Lung (tissue), 17 donors: ENCODE measurements at places on chromosomes 7 and 10. TPM values are rescaled to one million over a fixed set of nuclear protein-coding genes. Genes with fewer than 3 reads are reported as not detected.
A peak's percentile ranks its signal among the peaks of the same experiment; 100 is the strongest.

DNA sequence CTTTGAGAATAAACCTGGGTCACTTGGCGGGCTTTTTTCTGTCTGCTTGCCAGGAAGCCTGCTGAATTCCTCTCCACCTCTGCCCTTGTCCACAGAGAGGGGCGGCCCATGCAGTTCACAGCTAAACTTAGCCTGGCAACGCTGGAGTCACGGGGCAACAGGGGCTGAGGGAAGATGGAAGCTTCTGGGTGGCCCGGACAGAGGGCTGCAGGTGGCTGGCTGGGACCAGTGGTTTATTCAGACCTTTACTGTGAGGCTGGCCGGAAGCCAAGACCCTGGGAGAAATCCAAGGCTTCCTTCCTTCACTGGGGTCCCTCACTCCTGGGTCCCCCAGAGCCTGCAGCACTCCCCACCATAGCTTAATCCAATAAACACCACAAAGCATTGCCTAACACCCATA is 17.0 kb downstream of the ITPRIP start:
- no peak for DNase-seq

DNA sequence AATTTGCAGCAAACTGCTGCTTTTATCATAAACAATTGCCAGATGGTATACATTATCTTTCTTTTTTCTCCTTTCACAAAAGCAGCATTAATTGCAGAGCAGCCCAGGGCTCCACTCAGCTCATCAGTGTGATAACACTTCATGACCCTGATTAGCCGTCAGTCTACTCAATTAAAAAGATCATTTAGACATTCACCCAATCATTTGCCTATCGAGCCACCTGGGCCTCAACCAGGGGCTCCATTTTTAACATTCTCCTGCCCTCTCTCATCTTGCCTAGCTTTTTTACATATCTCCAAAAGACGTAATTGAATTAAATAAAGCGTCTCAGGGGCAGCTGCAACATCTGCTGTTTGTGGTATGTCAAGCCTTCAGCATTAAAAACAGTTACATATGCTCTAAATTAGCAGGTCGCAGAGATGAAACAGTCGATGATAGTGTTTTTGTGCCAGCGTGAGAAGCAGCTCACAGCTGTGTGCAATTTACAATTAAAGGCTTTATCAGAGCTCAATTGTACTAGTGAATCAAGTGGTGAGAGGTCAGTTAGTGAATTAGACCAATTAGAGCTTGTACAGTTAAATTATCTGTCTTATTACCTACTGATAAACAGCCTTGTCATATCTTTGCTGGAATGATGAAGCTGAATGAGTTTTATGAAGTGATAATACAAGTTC is 522.5 kb downstream of the ETV1 start:
- DNase-seq: peak; percentile 79

LRRTM3 gene
- polyA plus RNA-seq: 0.02 TPM

GRCh38 chr10:49287689-49288340 is 11.2 kb upstream of the C10orf71 start:
- DNase-seq: no peak

CRTAC1 gene
- 53.4 TPM for polyA plus RNA-seq

GRCh38 chr10:54530299-54530698 is 270.7 kb downstream of the PCDH15 start:
- DNase-seq: no peak

KCND2 gene
- polyA plus RNA-seq: 0.03 TPM

NAT16 gene
- 0.01 TPM for polyA plus RNA-seq

- DNase-seq: peak; percentile 2
Observed at GRCh38 chr10:50152792-50153272, 85.1 kb downstream of the WASHC2A start.

GRCh38 chr10:25851548-25851947 is 82.5 kb upstream of the MYO3A start:
- DNase-seq: no peak

RADIL gene
- 3.7 TPM for polyA plus RNA-seq

VWDE gene
- 0.15 TPM for polyA plus RNA-seq

MMRN2 gene
- 10.2 TPM for polyA plus RNA-seq

TRIL gene
- 0.52 TPM for polyA plus RNA-seq

DNA sequence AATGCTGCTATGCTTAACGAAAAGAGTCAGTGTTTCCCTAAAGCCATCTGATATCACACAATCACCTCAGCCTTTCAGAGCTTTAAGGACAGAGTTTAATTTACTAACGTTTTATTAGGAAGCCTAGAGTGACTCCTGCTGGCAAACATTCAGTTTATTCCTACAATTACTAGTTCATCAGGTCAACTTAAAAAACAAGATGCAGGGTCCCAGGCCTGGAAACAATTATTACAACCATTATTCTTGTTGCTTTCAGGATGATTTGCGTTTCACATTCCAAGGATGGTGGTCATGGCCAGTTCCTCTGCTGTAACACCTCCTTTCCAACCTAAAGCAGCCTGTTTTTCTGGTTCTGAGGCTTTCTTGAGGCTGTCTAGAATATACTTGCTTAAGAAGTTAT is 1.5 kb upstream of the FAM53B start:
- DNase-seq: peak; percentile 85

PTER gene
- polyA plus RNA-seq: 8.4 TPM

- no peak for DNase-seq
Observed at GRCh38 chr10:81548160-81548559, 326.8 kb upstream of the NRG3 start.

- DNase-seq: no peak
Observed at GRCh38 chr7:105764506-105764905, 111.9 kb downstream of the ATXN7L1 start.

GRCh38 chr7:16270844-16271243 is 150.5 kb downstream of the CRPPA start:
- DNase-seq: no peak

DNA sequence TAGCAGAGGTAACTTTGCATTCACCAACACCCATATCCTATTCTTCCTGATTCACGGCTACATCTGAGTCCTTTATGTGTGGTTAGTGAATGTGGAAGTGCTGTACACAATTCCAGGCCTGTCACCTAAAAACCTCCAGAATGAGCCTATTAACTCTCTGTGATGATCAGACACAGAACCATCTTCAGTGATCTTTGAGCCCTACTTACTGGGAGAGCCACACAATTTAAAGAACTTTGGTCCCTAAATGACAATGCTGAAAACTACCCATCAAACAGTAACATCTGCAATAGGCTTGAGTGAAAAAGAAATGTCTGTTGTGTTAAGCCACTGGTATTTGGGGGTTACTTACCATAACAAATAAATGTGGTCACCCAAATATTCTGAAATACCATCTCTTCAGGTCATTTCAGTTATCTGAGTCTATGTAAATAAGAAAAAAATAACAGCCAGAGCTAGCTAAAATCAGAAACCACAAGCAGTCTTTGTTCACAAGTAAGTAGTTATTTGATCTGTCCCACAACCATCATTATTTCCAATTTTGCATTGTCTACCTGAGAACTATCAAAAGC is 145.7 kb downstream of the HGF start:
- no peak for DNase-seq

LEP gene
- 0.37 TPM for polyA plus RNA-seq

LIPJ gene
- 0.02 TPM for polyA plus RNA-seq

PTF1A gene
- not detected for polyA plus RNA-seq

H2BK1 gene
- not detected for polyA plus RNA-seq

IMPDH1 gene
- polyA plus RNA-seq: 37.1 TPM

PIK3CG gene
- polyA plus RNA-seq: 3.5 TPM

GRCh38 chr7:34677491-34677890 is 19.5 kb downstream of the NPSR1 start:
- no peak for DNase-seq

DNA sequence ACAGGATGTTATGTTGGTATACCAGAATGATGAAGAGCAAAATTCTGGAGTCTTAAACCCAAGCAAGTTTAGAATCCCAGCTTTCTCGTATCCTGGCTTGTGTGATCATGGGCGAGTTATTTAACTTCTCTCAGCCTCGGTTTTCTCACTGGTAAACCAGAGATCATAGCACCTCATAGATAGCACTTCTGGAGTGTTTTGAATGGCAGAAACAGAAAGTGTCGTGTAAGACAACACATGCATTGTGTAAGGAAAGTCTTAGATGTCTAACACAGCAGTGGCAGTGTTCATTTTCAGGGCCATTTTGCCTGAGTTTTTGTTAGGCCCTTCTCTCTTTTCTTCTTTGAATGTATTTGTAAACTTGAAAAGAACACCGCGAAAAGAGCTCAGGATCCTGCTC is 465.1 kb downstream of the AUTS2 start:
- no peak for DNase-seq

DNA sequence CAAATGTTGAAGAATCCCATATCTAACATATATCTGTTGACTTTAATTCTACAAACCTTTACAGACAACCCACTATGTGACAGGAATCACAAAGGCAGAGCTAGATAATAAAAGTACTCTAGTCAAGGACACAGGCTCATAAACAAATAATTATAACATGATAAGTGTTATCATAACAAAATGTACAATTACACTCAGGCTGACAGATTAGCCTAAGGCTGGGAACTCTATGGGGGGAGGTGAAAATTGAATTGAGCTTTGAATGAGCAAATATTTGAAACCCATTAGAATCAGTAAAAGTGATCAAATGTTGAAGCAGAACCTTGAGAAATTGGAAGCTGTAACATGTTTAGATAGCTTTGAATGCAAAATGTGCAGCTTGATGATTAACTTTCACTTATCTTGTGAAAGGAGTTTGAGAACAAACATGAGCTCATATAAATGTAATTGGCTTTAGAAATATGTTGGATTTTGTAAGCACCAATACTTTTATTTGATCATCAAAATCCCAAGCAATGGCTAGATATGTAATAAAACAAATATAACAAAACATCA is 970.2 kb downstream of the SORCS3 start:
- DNase-seq: no peak

- no peak for DNase-seq
Observed at GRCh38 chr7:74236284-74236683, 17.9 kb downstream of the RFC2 start.

- DNase-seq: no peak
Observed at GRCh38 chr10:126661356-126661755, 9.1 kb downstream of the C10orf90 start.

- no peak for DNase-seq
Observed at GRCh38 chr7:18225067-18225466, 197.4 kb upstream of the PRPS1L1 start.

- DNase-seq: no peak
Observed at GRCh38 chr10:72611783-72612182, 14.1 kb downstream of the MICU1 start.

HNRNPA2B1 gene
- 540 TPM for polyA plus RNA-seq

USP6NL gene
- 8.0 TPM for polyA plus RNA-seq

TMEM72 gene
- polyA plus RNA-seq: 0.02 TPM

- DNase-seq: no peak
Observed at GRCh38 chr10:18297659-18298058, 157.4 kb downstream of the CACNB2 start.
